ENCODE measurements at places on chromosomes 12 and 14. TPM values are rescaled to one million over a fixed set of nuclear protein-coding genes. Genes with fewer than 3 reads are reported as not detected.

DNA sequence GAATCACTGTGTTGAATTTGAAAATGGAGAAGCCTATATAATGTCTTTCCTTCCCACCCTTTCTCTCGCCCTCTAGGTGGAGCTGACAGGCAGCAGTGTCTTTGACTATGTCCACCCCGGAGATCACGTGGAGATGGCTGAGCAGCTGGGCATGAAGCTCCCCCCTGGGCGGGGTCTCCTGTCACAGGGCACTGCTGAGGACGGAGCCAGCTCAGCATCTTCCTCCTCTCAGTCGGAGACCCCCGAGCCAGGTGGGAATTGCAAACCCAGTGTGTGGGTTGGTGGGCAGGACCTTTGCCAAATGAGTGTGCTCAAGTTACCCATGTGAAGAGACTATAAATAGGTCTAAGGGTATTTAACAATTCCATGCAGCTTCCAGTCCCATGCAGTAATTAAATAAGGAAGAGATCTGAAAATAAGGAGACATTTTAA is 274.7 kb downstream of the EGLN3 start:
- H3K27ac ChIP-seq, result no peak overlapping the region
- no peak for DNase-seq
- H3K4me3 ChIP-seq, result no peak overlapping the region
- H3K36me3 ChIP-seq, result no peaks in the 10 kb centered on the region
- no peaks in the 10 kb centered on the region for H3K27me3 ChIP-seq
- no peaks in the 10 kb centered on the region for H3K4me1 ChIP-seq

DNA sequence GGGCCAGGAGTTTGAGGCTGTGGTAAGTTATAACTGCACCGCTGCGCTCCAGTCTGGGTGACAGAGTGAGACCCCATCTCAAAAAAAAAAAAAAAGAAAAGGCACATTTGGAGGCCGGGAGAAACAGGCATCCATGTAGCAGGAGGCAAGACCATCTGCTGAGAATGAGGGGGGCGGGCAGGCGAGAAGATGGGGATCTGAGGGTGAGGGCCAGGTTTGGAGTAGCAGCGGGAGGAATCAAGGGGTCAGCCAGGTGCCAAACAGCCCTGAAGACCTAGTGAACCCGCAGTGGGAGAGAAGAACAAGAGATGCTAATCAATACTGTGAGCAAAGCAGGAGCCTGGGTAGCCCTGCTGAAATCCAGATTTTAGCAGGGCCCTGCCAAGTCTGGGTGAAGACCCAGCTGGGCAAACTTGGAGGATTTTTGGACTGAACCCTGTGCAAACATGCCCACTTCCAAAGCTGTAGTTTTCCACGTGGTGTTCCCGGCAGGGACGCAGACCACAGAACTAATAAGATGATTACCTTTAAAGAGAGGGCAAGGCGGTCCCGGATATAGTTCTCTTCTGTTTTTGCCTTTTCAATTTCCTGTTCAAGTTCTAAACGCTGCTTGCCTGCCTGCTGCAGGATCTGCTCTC is 61.0 kb downstream of the NIN start:
- peak overlapping the region; percentile 81 for H3K27ac ChIP-seq
- no peaks in the 10 kb centered on the region for H3K36me3 ChIP-seq
- H3K4me1 ChIP-seq, result peaks cover 59% of the 10 kb centered on the region
- H3K27me3 ChIP-seq, result no peaks in the 10 kb centered on the region

DNA sequence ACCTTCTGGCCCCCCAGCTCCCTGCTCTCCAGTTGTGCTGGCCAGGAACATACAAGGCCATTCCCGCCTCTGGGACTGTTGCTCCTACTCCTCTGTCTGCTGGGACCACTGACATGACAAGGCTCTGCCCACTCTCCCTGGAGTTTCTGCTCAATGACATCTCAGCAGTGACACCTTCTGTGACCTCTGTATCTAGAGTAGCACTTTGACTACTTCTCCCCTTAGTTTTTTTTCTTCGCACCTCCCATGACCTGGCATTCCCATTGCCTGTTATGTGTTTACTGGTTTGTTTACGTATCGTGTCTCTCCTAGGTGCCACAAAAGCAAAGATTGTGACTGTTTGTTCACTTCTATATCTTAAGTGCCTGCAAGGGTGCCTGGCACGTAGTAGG is 40.1 kb upstream of the TMEM263 start:
- no peak overlapping the region for H3K27ac ChIP-seq
- H3K27me3 ChIP-seq, result no peaks in the 10 kb centered on the region
- H3K4me1 ChIP-seq, result no peaks in the 10 kb centered on the region
- H3K4me3 ChIP-seq, result no peak overlapping the region
- no peak for DNase-seq

DNA sequence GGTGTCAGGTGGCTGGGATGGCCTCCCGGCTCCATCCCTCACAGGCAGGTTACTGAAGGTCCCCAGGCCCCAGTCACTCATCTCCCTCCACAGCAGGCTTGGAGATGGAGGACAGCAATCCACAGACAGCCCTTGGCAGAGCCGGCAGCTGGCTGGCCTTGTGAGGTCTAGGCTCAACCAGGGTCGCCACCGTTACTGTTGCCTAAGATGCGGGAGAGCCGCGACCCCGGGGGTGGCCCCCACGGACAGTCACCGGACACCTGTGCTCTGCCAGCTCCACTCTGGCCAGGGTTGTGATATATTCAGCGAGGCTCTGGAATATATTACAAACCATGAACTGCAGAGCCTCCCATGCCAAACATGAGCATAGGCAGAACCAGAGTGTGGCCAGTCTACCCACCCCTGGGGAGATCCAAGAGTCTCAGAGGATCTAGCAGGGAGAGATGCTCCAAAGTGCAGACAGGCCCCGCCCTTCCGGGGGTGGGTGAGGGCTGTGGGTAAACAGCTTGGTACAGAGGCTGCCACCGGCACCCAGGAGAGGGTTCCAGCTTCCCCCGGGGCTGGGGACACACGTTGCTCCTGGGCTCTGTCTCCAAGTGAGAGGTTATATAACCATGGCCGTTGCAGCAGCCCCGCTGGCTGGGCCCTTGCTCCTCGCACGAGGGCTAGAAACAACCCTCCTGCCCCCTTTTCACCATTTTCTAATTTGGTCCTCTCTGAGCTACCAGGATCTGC is 55.9 kb upstream of the DIO3 start:
- no peaks in the 10 kb centered on the region for H3K27me3 ChIP-seq
- no peaks in the 10 kb centered on the region for H3K4me1 ChIP-seq
- no peak overlapping the region for H3K27ac ChIP-seq
- H3K36me3 ChIP-seq, result no peaks in the 10 kb centered on the region
- H3K4me3 ChIP-seq, result no peak overlapping the region
- DNase-seq, result no peak

- no peaks in the 10 kb centered on the region for H3K27me3 ChIP-seq
- no peak for DNase-seq
- no peak overlapping the region for H3K27ac ChIP-seq
- H3K36me3 ChIP-seq, result peaks cover 39% of the 10 kb centered on the region
- no peak overlapping the region for H3K4me3 ChIP-seq
Observed at GRCh38 chr14:90274019-90274418, 17.7 kb downstream of the PSMC1 start.

- no peak overlapping the region for H3K27ac ChIP-seq
- H3K36me3 ChIP-seq, result no peaks in the 10 kb centered on the region
- no peaks in the 10 kb centered on the region for H3K27me3 ChIP-seq
- H3K4me1 ChIP-seq, result peaks cover 32% of the 10 kb centered on the region
Observed at GRCh38 chr12:52049286-52049685, 2.0 kb upstream of the NR4A1 start.

DNA sequence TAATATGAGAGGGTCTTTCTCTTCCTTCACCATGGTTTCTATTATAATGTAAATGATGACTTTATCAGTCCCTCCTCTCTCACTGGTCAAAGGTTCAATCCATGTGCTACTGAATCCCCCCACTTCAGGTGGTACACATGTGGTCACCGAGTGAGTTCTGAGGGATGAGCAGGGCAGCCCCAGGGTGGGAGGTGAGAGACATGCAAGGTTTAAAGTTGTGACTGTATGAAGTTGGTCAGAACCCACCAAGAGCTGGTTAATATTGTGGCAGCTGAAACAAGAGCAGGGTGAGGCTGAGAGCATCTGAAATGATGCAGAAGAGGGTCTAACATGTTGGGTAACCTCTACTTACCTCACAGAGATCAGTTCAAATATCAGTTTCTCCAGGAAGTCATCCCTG is 444.7 kb upstream of the FBXO33 start:
- DNase-seq, result no peak
- H3K27me3 ChIP-seq, result no peaks in the 10 kb centered on the region
- H3K36me3 ChIP-seq, result no peaks in the 10 kb centered on the region
- no peaks in the 10 kb centered on the region for H3K4me1 ChIP-seq
- H3K4me3 ChIP-seq, result no peak overlapping the region
- H3K27ac ChIP-seq, result no peak overlapping the region

DNA sequence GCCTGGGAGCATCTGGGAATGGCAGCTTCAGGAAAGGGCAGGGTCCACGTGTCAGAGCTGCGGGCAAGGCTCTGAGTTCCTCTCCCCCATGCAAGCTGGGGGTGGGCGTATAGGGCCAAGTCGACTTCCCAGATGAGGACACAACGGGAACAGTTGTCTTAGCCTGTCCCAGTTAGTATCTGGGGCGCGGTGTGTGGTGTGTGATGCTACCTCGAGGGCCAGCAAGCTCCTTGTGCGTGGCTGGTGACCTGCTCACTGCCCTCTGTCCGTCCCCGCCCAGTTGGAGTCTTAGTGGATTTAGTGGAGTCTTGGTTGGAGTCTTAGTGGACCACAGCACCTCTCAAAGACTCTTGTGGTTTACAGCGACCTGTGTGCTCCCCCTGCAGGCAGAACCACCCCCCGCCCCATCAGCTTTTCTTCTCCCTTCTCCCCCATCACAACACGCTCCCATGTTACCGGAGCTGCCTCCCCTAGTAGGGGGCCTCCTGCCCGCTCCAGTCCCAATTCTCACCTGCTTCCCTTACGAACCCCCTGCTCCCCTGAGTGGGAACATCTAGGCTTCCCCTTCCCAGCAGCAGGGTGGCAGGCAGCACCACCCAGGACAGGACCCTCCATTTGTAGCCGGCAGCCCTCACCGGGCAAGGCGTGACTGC is 8.7 kb downstream of the ASPG start:
- no peak overlapping the region for H3K27ac ChIP-seq
- no peak overlapping the region for H3K4me3 ChIP-seq

DNA sequence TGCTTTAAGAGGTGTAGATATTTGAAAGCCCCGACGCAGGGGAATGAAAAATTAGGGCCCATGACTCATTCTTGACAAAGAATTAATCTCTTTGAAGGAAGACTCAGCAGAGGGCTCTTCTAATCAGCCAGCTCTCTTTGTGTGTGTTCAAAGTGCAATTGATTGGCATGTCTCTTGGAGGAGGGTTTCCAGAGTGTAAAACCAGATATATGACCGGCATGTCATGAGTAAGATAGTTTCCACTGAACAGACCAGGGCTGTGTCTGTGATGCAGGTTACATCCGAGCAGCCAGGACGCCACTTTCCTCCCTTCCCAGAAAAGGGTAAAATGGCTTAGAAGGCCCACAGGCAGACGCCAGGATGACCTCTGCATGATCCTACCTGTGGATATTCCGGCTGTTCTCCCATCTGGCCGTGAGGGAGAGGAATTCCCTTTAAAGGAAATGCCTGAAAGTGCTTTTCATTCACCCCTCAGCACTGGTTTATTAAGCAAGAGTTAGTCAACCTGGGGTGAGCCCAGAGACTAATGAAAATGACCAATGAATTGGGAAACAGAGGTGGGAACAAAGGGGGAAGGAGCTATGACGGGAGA is 7.2 kb upstream of the KRT75 start:
- H3K27me3 ChIP-seq, result no peaks in the 10 kb centered on the region
- no peak overlapping the region for H3K4me3 ChIP-seq
- no peak for DNase-seq
- H3K4me1 ChIP-seq, result no peaks in the 10 kb centered on the region

GRCh38 chr12:29899212-29899931 is 115.6 kb upstream of the TMTC1 start:
- H3K27ac ChIP-seq, result no peak overlapping the region
- H3K4me3 ChIP-seq, result no peak overlapping the region
- no peak for DNase-seq
- H3K4me1 ChIP-seq, result no peaks in the 10 kb centered on the region

DNA sequence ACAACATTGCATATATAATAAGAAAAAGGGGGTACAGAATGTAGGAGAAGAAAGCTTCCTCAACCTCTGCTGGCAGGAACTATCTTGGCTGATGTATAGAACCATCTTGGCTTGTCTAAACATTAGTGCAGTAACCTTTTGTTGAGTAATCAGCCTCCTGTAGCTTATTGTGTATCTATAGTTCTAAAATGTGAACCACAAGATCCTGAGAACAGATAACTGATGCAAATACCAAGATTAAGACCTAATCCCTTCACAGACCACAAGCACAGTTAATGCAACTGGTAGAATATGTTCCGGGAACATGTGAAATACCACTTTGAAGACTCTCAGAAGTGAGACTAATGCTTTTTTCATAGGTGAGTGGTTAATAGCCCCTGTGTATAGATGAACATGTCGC is 50.7 kb upstream of the KCNC2 start:
- H3K36me3 ChIP-seq, result no peaks in the 10 kb centered on the region
- no peaks in the 10 kb centered on the region for H3K4me1 ChIP-seq
- no peak for DNase-seq
- no peaks in the 10 kb centered on the region for H3K27me3 ChIP-seq
- no peak overlapping the region for H3K27ac ChIP-seq

DNA sequence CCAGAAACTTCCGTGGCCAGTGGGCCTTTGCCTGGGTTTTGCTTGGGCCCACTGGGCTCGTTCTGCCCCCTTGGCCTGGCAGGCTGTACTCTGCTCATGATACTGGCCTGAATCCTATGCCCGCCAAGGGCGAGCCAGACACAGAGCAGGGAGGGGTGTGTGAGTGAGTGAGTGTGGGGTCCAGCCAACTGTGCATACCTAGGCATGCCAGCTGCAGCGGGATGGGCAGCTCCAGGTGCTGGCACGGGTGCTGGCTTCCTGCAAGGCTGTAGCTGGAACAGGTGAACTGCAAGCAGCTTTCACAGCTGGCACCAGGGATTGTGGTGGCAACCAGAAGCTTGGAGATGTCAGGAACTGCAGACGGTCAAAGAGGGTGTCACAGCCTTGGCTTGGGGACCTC is 1276.4 kb downstream of the SLC16A7 start:
- no peak overlapping the region for H3K27ac ChIP-seq
- no peak overlapping the region for H3K4me3 ChIP-seq
- peak; percentile 41 for DNase-seq
- H3K4me1 ChIP-seq, result no peaks in the 10 kb centered on the region
- no peaks in the 10 kb centered on the region for H3K27me3 ChIP-seq

GRCh38 chr12:8048906-8049305 is 16.4 kb downstream of the FOXJ2 start:
- no peaks in the 10 kb centered on the region for H3K4me1 ChIP-seq
- no peak overlapping the region for H3K27ac ChIP-seq
- H3K27me3 ChIP-seq, result no peaks in the 10 kb centered on the region
- no peak overlapping the region for H3K4me3 ChIP-seq
- no peak for DNase-seq

GRCh38 chr14:61281186-61281947 is at the start of gene TMEM30B:
Gene TMEM30B (minus strand): TSS chr14:61281338. CDS start chr14:61281147, 191 bp downstream.
- peak within 1 kb of the TSS; percentile 99 for H3K27ac ChIP-seq
- no peaks in the 10 kb centered on the region for H3K27me3 ChIP-seq
- H3K4me1 ChIP-seq, result peaks cover 42% of the 10 kb centered on the region
- no peaks in the 10 kb centered on the region for H3K36me3 ChIP-seq

- no peaks in the 10 kb centered on the region for H3K36me3 ChIP-seq
- DNase-seq, result no peak
- H3K27ac ChIP-seq, result no peak overlapping the region
- no peak overlapping the region for H3K4me3 ChIP-seq
- peaks cover 26% of the 10 kb centered on the region for H3K4me1 ChIP-seq
Observed at GRCh38 chr14:89348722-89349121, 68.3 kb downstream of the FOXN3 start.

The PLEKHD1 gene
- total RNA-seq, result 0.12 TPM

The MYO1H gene
- total RNA-seq, result not detected

The CACNB3 gene
- 2.4 TPM for total RNA-seq

The STYK1 gene
- total RNA-seq, result not detected

The BICDL1 gene
- total RNA-seq, result 7.4 TPM

The MOAP1 gene
- 9.5 TPM for total RNA-seq

The KRT80 gene
- total RNA-seq, result 4.8 TPM

The ADAMTS20 gene
- total RNA-seq, result not detected

Measured in pancreas (tissue), 10 donors.